Large intestine (tissue), 12 donors: ENCODE measurements at places on chromosomes 7 and 10. TPM values are rescaled to one million over a fixed set of nuclear protein-coding genes. Genes with fewer than 3 reads are reported as not detected.
A peak's percentile ranks its signal among the peaks of the same experiment; 100 is the strongest.

DNA sequence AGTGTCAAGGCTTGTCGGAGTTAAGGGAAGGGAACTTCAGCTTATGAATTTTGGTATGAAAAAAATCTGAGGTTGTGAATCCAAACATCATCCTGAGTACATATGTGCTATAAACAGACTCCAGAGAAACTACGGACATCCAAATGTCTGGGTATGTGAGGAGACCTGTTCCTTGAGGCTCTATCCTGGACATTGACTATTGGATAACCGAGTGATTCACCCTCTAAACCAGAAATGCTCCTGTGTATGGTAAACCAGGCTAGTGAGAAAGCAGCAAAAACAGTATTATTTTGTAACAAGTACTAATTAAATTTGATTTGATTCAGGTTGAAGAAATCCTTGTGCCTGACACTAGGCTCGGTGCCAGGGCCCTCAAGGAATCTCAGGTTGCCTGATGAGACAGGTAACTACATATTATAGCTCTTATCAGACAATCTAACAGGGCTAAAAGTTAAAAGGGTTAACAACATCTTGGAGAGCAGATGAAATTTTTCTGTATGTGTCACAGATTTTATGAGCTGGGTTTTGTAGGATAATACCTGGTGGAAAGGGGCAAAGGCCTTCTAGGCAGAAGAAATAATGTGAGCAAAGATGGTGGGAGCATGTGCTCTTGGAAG lies 10.4 kb upstream of the STOX1 start:
- H3K36me3 ChIP-seq, result no peaks in the 10 kb centered on the region
- H3K27ac ChIP-seq, result no peak overlapping the region
- peak; percentile 44 for DNase-seq
- no peak overlapping the region for H3K4me3 ChIP-seq
- no peaks in the 10 kb centered on the region for H3K27me3 ChIP-seq

DNA sequence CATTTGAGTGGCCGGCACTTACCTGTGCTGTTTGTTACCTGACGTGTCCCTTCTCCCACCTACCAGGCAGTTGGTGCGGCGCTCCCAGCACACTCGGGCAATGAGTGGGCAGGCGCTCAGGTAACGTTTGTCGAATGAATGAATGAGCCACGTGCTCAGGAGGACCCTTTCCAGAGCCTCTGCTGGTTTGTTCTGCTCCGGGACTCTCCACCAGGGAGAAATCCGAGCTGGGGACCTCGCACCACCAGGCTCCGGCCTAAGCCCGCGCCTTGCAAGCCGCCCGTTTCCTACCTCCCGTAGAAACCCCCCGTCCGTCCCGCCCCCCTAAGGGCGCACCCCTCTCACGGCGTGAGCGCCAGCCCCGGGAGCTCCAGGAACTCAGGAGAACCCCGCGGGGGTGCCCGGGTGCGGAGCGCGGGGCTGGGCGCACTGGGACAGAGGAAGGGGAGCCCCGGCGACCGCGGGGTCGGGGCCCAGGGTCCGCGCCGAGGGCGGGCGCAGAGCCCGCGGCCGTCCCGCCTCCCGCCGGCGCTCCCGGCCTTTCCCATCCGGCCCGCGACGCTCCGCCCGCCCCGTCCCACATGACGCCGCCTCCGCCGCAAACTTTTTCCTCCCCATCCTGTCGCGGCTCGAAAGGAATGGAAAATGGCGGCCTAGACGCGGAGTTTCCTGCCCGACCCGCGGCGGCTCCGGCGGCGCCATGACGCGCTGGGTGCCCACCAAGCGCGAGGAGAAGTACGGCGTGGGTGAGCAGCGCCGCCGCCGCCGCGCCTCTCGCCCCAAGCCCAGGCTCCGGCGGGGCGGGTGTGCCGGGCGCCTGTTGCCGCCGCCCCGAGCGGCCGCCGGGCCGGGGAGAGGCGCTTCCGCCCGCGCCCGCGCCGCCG lies at the start of gene DOCK1:
TSS of gene DOCK1 (plus strand) at position 611 of the 884 bp plus-strand sequence. CDS start at position 701, 90 bp downstream.
- peaks cover 4% of the 10 kb centered on the region for H3K4me1 ChIP-seq
- H3K27me3 ChIP-seq, result no peaks in the 10 kb centered on the region

DNA sequence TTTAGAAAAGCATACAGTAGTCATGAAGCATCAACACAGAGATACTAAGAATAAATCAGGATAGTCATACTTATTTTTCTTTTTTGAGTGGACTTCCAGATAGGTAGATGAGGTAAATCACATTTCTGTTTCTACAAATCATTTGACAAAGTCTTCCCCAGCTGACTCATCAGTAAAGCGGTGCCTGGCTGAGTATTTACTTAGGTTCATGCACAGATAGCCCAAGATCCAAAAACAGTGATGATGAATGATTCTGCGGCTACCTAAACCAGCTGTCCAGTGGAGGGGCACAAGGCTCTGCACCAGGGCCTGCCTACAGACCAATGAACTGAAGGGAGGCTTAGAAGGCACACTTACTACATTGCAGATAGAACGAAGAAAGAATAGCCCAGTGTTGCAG lies 113.1 kb downstream of the PARP12 start:
- H3K4me1 ChIP-seq, result no peaks in the 10 kb centered on the region
- H3K27me3 ChIP-seq, result peaks cover 4% of the 10 kb centered on the region
- no peak overlapping the region for H3K4me3 ChIP-seq
- H3K36me3 ChIP-seq, result no peaks in the 10 kb centered on the region
- H3K27ac ChIP-seq, result no peak overlapping the region

Gene CHCHD2
- 342 TPM for polyA plus RNA-seq

Gene AQP1
- polyA plus RNA-seq, result 81.6 TPM
